ENCODE measurements at places on chromosomes 13 and 19.

GRCh38 chr13:74761801-74762757 is 627.9 kb upstream of the KLF12 start:
- no peak for DNase-seq

GRCh38 chr19:54391589-54392061 is 23.6 kb upstream of the TTYH1 start:
- DNase-seq, result no peak

- no peak for DNase-seq
These were observed 830.2 kb upstream of the SPRY2 start for GRCh38 chr13:81171065-81171647.

- no peak for DNase-seq
These were observed 14.7 kb downstream of the ZNF441 start for GRCh38 chr19:11781295-11782057.

- no peak for DNase-seq
These were observed 10.4 kb upstream of the DOCK9 start for GRCh38 chr13:98988277-98988676.

Measured in activated CD4-positive, alpha-beta T cell treated with anti-CD3 and anti-CD28 coated beads for 1 hour (primary cell).